ENCODE measurements at places on chromosomes 1 and 21. TPM values are rescaled to one million over a fixed set of nuclear protein-coding genes. Genes with fewer than 3 reads are reported as not detected.

The OR14C36 gene
- total RNA-seq, result not detected

The OR2AK2 gene
- total RNA-seq, result 0.37 TPM

The OVAAL gene
- not detected for total RNA-seq

DNA sequence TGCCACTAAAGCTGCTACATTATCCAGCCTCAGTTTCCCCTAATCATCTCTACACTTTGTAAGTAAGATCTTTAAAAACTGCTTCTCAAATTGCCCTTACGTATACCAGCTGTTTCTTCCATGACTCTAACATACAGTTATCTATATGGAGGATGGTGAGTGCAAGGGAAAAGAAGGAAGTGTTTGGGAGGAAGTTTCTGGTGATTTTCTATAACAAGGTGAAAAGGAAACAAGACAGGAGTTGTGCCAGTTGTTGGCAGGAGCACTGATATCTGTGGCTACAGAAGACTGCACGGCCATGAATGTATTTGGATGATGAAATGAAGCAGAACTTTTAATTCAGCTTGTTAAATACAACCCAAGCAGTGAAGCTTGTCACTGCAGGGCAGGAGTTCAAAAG is 32.3 kb upstream of the NHLH2 start:
- no peak overlapping the region for H3K27ac ChIP-seq
- no peak overlapping the region for H3K4me3 ChIP-seq
- no peaks in the 10 kb centered on the region for H3K4me1 ChIP-seq
- DNase-seq, result no peak
- no peaks in the 10 kb centered on the region for H3K36me3 ChIP-seq

DNA sequence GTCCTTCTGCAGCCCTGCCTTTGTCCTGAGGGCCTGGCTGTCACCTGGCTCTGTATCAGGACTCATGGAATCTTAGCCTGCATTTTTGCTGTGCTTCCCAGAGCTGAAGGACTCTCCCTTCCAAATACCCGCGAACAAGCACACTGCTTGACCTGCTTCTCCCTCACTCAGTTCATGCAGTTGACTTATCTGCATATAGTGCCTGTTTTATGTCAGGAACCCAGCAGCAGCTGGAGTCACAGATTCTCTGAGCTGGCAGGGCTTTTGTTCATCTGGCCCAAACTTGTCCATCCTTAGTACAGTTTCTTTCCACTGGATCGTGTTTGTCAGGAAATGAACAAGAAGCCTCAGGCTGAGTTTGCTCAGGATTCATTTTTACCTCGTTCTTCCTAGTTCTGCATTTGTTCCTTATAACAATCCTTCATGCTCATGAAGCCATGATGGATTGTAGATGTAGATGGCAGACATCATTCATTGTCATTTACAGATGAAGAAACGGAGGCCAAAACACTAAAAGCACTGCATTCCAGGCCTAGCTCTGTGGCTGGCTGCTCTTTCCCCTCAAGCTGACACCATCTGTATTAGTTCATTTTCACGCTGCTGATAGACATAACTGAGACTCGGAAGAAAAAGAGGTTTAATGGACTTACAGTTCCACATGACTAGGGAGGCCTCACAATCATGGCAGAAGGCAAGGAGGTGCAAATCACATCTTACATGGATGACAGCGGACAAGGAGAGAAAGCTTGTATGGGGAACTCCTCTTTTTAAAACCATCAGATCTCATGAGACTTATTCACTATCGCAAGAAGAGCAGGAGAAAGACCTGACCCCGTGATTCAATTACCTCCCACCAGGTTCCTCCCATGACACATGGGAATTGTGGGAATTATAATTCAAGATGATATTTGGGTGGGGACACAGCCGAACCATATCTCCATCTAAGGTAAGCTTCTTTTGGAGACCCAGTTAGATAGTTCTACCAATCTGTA is 150.9 kb downstream of the HIVEP3 start:
- H3K27ac ChIP-seq, result no peak overlapping the region
- peaks cover 26% of the 10 kb centered on the region for H3K4me1 ChIP-seq
- H3K36me3 ChIP-seq, result peaks cover 3% of the 10 kb centered on the region
- no peak overlapping the region for H3K4me3 ChIP-seq
- no peak for DNase-seq

GRCh38 chr1:21100481-21100921 is 76.2 kb downstream of the EIF4G3 start:
- H3K27me3 ChIP-seq, result no peaks in the 10 kb centered on the region
- peaks cover 10% of the 10 kb centered on the region for H3K4me1 ChIP-seq
- DNase-seq, result no peak
- H3K36me3 ChIP-seq, result peaks cover 4% of the 10 kb centered on the region
- no peak overlapping the region for H3K27ac ChIP-seq

Data from T-helper 17 cell (primary cell).